ENCODE measurements at places on chromosomes 3 and 15. TPM values are rescaled to one million over a fixed set of nuclear protein-coding genes. Genes with fewer than 3 reads are reported as not detected.

FBXL2 gene
- 6.3 TPM for polyA plus RNA-seq

PPP1R14D gene
- not detected for polyA plus RNA-seq

GREM1 gene
- polyA plus RNA-seq = not detected

GRCh38 chr15:51386029-51386428 is 44.6 kb downstream of the GLDN start:
- DNase-seq = no peak
- H3K27me3 ChIP-seq = peaks cover 16% of the 10 kb centered on the region
- H3K27ac ChIP-seq = no peak overlapping the region
- no peak overlapping the region for H3K4me3 ChIP-seq
- H3K4me1 ChIP-seq = no peaks in the 10 kb centered on the region

GRCh38 chr3:162770551-162770950 is 1273.9 kb downstream of the OTOL1 start:
- no peak for DNase-seq
- no peak overlapping the region for H3K27ac ChIP-seq
- H3K36me3 ChIP-seq = no peaks in the 10 kb centered on the region
- no peaks in the 10 kb centered on the region for H3K27me3 ChIP-seq
- no peaks in the 10 kb centered on the region for H3K4me1 ChIP-seq

GRCh38 chr3:141311170-141311495 is 57.2 kb upstream of the ZBTB38 start:
- peak overlapping the region; percentile 67 for H3K4me3 ChIP-seq
- peaks cover 29% of the 10 kb centered on the region for H3K4me1 ChIP-seq
- no peaks in the 10 kb centered on the region for H3K27me3 ChIP-seq
- DNase-seq = no peak

GRCh38 chr15:30896211-30896606 is 7.5 kb upstream of the FAN1 start:
- peaks cover 4% of the 10 kb centered on the region for H3K27me3 ChIP-seq
- no peak for DNase-seq
- no peak overlapping the region for H3K27ac ChIP-seq
- H3K4me1 ChIP-seq = no peaks in the 10 kb centered on the region

TADA3 gene
- polyA plus RNA-seq = 91.6 TPM

GRCh38 chr15:97077975-97078374 is 747.5 kb downstream of the NR2F2 start:
- no peaks in the 10 kb centered on the region for H3K27me3 ChIP-seq
- H3K36me3 ChIP-seq = no peaks in the 10 kb centered on the region
- no peak overlapping the region for H3K27ac ChIP-seq
- H3K4me3 ChIP-seq = no peak overlapping the region

DNA sequence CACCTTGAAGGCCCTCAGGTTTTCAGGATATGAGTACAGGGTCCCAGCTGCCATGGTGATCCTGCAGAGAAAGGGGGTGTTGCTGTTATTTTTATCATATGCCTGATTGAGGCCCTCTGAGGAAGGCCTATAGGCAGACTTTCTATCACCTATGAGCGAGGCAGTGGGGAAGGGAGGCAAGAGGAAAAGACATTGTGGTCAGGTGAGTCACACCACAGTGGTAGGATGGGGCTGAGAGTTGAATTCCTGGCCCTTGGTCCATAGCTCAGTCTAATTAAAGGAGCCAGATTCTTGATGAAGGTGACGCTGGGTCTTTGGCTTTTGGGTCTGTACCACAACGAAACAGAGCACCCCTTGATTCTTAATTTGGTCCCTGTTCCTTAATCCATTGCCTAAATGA is 72.7 kb downstream of the ZNF621 start:
- no peaks in the 10 kb centered on the region for H3K4me1 ChIP-seq
- H3K36me3 ChIP-seq = no peaks in the 10 kb centered on the region
- peaks cover 22% of the 10 kb centered on the region for H3K27me3 ChIP-seq
- no peak overlapping the region for H3K4me3 ChIP-seq

POPDC2 gene
- polyA plus RNA-seq = 0.32 TPM

GRCh38 chr3:73141525-73141924 is 80.1 kb downstream of the EBLN2 start:
- H3K27ac ChIP-seq = no peak overlapping the region
- H3K4me1 ChIP-seq = peaks cover 22% of the 10 kb centered on the region
- H3K4me3 ChIP-seq = no peak overlapping the region
- no peaks in the 10 kb centered on the region for H3K36me3 ChIP-seq
- H3K27me3 ChIP-seq = no peaks in the 10 kb centered on the region

TF gene
- 3.9 TPM for polyA plus RNA-seq

- no peaks in the 10 kb centered on the region for H3K36me3 ChIP-seq
- H3K27me3 ChIP-seq = no peaks in the 10 kb centered on the region
- no peak overlapping the region for H3K27ac ChIP-seq
Observed at GRCh38 chr3:52346623-52347530, 30.8 kb downstream of the DNAH1 start.

DNA sequence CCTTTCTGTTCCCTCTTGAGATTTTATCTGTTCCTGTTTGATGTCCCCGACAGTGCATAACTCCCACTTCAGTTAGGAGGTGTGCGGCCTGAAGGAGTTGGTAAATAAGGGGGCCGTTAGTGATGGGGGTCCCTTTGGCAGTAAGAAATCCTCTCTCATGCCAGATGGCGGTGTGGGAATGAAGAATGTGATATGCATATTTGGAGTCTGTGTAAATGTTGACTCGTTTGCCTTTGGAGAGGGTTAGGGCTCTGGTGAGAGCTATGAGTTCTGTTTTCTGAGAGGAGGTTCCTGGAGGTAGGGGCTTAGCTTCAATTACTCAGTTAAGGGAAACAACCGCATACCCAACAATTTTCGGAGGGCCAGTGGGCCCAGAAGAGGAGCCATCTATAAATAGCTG is 38.8 kb upstream of the RNF7 start:
- no peaks in the 10 kb centered on the region for H3K36me3 ChIP-seq
- no peak overlapping the region for H3K27ac ChIP-seq
- no peaks in the 10 kb centered on the region for H3K27me3 ChIP-seq
- H3K4me1 ChIP-seq = peaks cover 13% of the 10 kb centered on the region
- no peak for DNase-seq
- no peak overlapping the region for H3K4me3 ChIP-seq

AMIGO3 gene
- polyA plus RNA-seq = 2.8 TPM

FILIP1L gene
- 0.91 TPM for polyA plus RNA-seq

DNA sequence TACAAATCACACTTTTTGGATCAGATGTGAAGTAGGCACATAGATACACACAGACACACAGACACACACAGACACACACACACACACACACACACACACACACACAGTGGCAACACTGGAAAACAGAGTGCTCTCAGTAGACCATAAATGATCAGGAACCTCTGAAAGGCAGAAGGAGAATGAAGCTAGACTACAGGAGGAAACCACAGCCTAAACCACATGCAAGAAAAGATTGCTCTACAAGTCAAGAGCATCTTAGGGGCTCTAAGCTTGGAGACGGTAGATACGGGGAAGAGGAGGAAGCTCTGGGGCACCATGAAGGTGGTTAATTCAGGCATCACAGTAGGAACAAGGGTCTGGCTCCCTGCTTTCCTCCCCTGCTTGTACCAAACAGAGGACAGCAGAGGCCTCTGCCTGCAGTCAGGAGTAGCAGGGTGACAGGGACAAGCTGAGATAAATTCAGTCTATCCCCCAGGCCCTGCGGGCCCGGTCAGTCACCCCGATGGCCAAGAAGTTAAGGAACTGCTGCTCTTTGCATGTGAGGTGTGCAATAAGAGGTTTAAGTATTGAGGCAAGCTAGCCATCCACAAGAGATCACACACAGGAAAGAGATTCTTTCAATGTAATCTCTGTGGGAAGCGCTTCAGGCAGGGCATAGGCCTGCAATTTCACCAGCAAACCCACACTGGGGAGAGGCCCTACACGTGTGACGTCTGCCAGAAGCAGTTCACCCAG is 23.5 kb upstream of the ARPIN start:
- H3K27me3 ChIP-seq = no peaks in the 10 kb centered on the region
- H3K27ac ChIP-seq = no peak overlapping the region
- no peaks in the 10 kb centered on the region for H3K4me1 ChIP-seq
- H3K4me3 ChIP-seq = no peak overlapping the region
- DNase-seq = no peak

- H3K27me3 ChIP-seq = peaks cover 20% of the 10 kb centered on the region
- no peaks in the 10 kb centered on the region for H3K4me1 ChIP-seq
- peak; percentile 13 for DNase-seq
- no peaks in the 10 kb centered on the region for H3K36me3 ChIP-seq
Observed at GRCh38 chr15:20344601-20345400, 196.8 kb downstream of the GOLGA6L6 start.

UNC13C gene
- polyA plus RNA-seq = not detected

GRCh38 chr3:37968813-37969595 is 21.6 kb upstream of the VILL start:
- no peaks in the 10 kb centered on the region for H3K27me3 ChIP-seq
- H3K4me3 ChIP-seq = no peak overlapping the region
- H3K36me3 ChIP-seq = no peaks in the 10 kb centered on the region
- DNase-seq = no peak
- peaks cover 7% of the 10 kb centered on the region for H3K4me1 ChIP-seq

SLC6A6 gene
- 129 TPM for polyA plus RNA-seq

GRCh38 chr3:112638327-112639020 is 2.5 kb downstream of the CCDC80 start:
- no peaks in the 10 kb centered on the region for H3K36me3 ChIP-seq
- no peak for DNase-seq
- no peak overlapping the region for H3K27ac ChIP-seq
- peaks cover 7% of the 10 kb centered on the region for H3K27me3 ChIP-seq

DNA sequence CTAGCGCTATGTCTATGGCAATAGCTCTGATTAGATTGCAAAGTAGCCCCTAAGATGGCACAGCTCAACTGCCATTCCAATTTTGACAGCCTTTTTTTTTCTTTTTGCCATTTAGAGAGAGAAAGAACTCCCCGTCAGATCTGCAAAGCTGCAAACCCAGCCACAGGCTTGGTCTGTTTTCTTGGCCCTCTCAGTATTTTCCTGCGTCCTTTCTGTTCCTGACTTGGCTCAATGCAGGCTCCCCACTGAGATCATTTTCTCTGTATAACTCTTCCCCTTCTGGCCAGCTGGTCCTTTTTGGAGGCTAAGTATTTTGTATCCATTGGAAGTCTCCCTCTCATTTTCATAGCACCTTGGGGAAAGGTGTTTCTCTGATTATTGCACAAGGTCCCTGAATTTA is 386.7 kb downstream of the UNC13C start:
- no peaks in the 10 kb centered on the region for H3K36me3 ChIP-seq
- DNase-seq = no peak
- no peak overlapping the region for H3K4me3 ChIP-seq
- no peaks in the 10 kb centered on the region for H3K4me1 ChIP-seq
- no peak overlapping the region for H3K27ac ChIP-seq
- H3K27me3 ChIP-seq = no peaks in the 10 kb centered on the region

GPR15 gene
- polyA plus RNA-seq = not detected

DNA sequence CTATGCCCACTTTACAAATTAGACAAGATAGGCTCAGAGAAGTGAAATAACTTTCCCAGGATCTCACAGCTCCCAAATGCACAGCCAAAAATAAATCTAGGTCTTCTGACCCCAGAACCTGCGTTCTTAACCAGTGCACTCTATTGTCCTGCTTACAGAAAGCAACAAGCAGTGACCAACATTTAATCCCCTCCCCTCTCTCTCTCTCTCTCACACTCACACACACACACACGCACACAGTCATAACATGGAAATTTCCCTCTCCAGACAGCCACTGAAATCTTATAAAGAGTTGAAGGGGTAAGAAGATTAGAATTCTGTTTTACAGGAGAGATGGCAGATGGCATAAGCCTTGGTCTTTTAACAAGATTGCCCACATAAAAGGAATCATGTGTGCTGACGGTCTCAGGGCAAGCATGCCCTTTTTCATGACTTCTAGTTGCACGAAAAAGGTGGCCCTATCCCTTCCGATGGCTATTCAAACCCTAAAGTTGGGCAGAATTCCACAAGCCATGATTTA is 29.4 kb downstream of the EOGT start:
- H3K4me3 ChIP-seq = no peak overlapping the region
- H3K27ac ChIP-seq = no peak overlapping the region
- no peak for DNase-seq
- H3K36me3 ChIP-seq = peaks cover 53% of the 10 kb centered on the region
- H3K4me1 ChIP-seq = no peaks in the 10 kb centered on the region
- no peaks in the 10 kb centered on the region for H3K27me3 ChIP-seq

- H3K27me3 ChIP-seq = no peaks in the 10 kb centered on the region
- peaks cover 3% of the 10 kb centered on the region for H3K4me1 ChIP-seq
- no peaks in the 10 kb centered on the region for H3K36me3 ChIP-seq
Observed at GRCh38 chr3:183317886-183318865, 65.1 kb downstream of the B3GNT5 start.

CDCP1 gene
- 5.1 TPM for polyA plus RNA-seq

DNA sequence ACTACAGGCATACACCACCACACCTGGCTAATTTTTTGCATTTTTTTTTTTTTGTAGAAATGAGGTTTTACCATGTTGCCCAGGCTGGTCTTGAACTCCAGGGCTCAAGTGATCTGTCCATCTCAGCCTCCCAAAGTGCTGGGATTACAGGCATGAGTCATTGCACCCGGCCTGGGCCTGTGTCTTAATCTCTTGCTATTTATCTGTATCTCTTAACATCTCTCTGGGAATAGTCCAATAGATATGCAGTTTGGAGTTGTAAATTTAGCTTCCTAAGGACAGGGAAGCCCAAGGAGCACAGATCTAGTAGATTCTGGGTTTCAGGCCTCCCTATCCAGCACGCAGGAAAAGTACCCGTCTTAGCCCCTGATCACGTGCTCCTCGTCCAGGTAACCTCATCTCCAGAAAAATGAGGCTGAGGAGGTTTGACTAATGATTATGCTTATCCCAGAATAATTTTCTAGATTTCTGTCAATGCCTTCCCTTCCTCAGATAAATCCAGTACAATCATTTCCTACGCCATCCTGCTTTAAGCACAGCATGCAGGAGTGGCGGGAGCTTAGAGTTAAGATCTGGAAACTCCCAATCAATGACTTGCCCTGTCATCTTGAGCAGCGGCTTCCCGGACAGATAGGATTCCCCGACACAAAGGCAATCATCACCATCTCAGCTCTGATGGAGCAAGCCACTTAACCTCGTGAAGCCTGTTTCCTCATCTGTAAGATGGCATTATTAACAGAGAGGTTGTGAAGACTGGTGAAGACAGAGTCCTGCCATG is 12.3 kb upstream of the CTDSPL start:
- H3K36me3 ChIP-seq = no peaks in the 10 kb centered on the region
- no peak for DNase-seq
- H3K27me3 ChIP-seq = no peaks in the 10 kb centered on the region
- H3K4me3 ChIP-seq = no peak overlapping the region

DNA sequence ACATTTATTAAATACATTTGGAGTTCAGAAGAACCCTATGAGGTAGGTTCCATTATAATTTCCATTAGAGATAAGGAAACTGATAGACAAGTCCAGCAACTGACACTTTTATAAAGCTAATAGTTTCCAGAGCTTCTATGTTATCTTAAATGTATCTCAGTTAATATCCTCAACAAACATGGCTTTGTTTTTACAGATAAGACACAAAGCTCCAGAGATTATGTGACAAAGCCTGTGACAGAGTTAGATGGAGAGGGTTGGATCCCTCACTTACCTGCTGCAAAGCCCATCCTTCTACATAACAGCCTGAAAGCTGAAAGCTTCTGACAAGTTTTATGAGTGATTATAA is 473 bp upstream of the COMMD2 start:
- peaks cover 4% of the 10 kb centered on the region for H3K4me1 ChIP-seq
- peaks cover 29% of the 10 kb centered on the region for H3K36me3 ChIP-seq
- no peaks in the 10 kb centered on the region for H3K27me3 ChIP-seq
- H3K27ac ChIP-seq = 0 out of 3 replicates have a peak overlapping the region, but pooled peaks have one; percentile 13

- no peak overlapping the region for H3K27ac ChIP-seq
- no peak for DNase-seq
Observed at GRCh38 chr3:12436514-12437220, 47.6 kb upstream of the TSEN2 start.

IQGAP1 gene
- 68.7 TPM for polyA plus RNA-seq

- no peak overlapping the region for H3K27ac ChIP-seq
- no peak for DNase-seq
- H3K27me3 ChIP-seq = no peaks in the 10 kb centered on the region
- no peaks in the 10 kb centered on the region for H3K36me3 ChIP-seq
- H3K4me1 ChIP-seq = no peaks in the 10 kb centered on the region
- no peak overlapping the region for H3K4me3 ChIP-seq
Observed at GRCh38 chr3:115838786-115839185, 215.5 kb downstream of the GAP43 start.

Measured in K562 (cell line).